ENCODE measurements at places on chromosomes 6 and 20.

DNA sequence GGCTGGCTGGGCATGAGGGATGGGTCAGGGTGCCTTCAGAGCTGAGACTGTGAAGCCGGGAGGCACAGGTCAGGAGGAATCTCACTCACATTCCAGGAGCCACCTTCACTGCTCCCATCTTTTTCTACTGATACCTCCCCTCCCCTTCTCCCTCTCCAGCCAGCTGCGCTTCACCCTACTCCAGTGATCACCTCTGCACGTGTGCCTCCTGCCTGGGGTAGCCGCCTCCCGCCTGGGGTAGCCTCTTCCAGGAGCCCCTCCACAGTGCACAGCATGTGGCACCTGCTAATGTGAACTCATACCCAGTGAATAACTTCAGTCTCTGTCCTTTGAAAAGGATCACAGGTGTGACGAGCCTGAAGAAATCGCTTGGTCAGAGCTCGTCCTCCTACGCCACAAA, 232.6 kb downstream of the TMEM242 start:
- DNase-seq: no peak

DNA sequence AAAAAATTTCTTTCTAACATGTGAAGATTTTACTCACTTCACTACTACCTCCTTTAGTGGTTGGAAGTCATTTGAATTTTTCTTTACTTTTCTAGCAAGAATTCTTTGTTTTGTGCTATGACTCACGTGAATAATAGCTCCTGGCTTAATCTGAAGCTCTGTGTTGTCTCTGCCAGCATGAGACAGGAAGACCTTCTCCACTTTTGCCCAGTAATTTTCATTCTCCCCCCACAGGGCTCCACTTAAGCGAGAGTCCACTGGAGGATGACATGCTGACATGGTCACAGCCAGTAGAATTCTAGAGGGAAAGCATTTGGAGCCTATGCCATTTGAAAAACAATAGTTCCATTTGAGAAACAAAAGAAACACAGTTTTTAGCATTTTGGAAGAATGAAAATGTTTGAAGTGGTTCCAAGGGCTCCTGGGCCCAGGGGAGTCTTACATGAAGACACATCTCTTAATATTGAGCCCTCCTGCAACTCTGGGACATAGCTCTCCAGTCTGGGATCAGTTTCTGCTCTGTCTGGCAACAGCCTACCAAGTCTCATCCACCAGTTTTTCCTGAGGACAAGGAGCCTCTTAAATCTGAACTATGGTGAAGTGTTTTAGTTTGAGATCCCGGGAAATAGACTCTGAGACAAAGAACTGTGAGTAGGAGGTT, 231.4 kb downstream of the PAX1 start:
- no peak for DNase-seq

DNA sequence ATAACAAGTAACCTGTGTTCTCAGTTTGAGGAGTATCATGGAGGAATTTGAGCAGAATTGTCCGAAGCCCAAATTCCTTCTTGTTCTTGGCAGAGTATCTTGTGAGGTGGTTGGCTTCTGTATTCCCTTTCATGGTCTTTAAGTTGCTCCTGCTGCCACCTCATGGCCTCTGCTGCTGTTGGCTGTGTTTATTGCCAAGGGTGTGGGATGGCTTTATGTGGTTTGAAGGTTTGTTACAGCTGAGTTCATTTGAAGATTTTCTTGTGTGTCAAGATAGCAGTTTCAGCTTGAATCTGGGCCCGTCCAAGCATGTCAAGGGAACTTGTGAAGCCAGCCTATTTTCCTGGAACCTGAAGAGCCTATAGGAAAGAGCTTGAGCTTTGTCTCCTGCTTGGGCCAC, 20.2 kb upstream of the TTK start:
- no peak for DNase-seq

- DNase-seq: no peak
Observed at GRCh38 chr6:5684320-5685053, 322.2 kb downstream of the NRN1 start.

DNA sequence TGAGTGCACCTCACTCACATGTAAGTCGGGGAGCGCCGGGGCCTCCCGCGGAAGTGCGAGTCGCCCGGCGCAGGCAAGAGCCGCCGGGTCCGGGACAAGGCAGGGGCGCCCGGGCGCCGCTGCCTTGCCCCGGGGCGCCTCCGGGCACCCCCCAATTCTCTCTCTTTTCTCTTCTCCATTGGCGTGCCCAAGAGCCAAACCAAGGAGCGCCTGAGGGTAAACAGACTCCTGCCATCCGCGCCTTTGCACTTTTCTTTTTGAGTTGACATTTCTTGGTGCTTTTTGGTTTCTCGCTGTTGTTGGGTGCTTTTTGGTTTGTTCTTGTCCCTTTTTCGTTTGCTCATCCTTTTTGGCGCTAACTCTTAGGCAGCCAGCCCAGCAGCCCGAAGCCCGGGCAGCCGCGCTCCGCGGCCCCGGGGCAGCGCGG, 36.8 kb downstream of the GNAS start:
- no peak for DNase-seq

GRCh38 chr6:7975764-7976146, 65.2 kb upstream of the TXNDC5 start:
- no peak for DNase-seq

GRCh38 chr6:128491610-128492206, 28.7 kb downstream of the PTPRK start:
- DNase-seq: no peak

GRCh38 chr6:138404666-138405337, 779 bp downstream of the HEBP2 start:
- DNase-seq: no peak

DNA sequence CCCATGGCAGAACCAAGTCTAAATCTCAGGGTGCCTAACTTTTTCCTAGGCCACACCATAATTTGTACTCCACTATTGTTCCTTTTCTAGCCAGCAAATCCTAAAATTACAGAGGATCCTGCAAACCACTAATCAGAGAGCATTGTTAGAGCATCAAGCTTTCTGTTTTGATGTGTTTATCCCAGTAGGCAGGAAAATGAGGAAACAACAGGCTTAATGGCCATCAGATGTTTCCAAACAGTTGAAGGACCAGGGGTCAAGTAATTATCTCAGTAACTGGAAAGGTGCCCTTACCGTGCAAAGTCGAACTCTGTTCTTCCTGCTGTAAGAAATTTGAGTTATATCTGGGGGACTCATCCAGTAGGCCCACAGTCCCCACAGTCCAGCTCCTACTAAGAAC, 58.7 kb downstream of the RALY start:
- DNase-seq: no peak

- no peak for DNase-seq
Observed at GRCh38 chr6:138592749-138593123, 93.4 kb upstream of the NHSL1 start.

- DNase-seq: no peak
Observed at GRCh38 chr6:165677091-165677490, 14.1 kb upstream of the PDE10A start.

GRCh38 chr6:125314009-125314581, 12.3 kb upstream of the HDDC2 start:
- no peak for DNase-seq

DNA sequence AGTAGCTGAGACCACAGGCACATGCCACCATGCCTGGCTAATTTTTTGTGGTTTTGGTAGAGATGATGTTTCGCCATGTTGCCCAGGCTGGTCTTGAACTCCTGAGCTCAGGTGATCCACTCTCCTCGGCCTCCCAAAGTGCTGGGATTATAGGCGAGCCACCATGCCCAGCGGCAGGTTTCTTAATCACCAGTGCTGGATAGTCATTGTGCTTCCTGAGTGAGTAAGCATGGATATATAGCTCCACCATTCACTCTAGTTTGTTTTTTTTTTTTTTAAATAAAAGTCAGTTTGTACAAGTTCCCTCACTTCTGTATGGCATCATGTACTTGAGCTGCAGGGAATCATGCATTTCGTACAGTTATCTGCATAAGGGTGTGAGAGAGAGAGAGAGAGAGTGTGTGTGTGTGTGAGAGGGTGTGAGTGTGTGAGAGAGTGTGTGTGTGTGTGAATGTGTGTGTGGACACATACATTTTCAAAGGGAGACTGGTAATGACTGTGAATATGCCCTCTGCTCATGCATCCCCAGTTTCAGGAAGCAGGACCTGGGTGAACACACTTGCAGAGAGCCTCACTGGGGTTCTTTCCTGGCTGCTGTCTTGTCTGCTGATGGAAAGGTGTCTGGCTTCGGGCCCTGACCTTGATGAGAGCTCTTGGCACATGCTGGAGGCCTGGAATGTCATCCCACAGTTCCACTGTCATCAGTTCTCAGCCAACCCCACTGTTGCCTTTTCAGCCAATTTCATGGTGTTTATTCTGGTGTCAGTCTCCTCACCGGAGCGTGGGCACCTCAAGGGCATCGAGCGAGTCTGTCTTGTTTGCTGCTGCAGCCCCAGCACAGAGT, 65.0 kb upstream of the XRN2 start:
- no peak for DNase-seq

- DNase-seq: no peak
Observed at GRCh38 chr6:166514196-166514595, 72.3 kb downstream of the RAMACL start.

DNA sequence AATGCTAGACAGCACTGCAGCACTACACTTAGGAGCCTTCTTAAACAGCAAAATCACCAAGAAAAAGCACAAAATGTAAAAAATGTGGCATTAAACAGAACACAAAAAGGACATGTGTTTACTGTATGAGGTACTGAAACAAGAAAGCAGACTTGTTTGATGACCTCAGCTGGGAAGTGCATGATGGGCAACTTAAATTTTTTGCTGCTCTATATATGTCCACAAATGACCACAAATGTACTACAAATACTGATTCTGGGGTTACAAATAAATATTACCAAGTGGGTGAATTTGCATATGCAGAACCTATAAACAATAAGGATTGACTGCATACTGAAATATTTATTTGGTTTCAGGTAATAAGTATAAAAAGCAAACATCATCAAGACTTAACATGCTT, 13.1 kb downstream of the RAB23 start:
- no peak for DNase-seq

DNA sequence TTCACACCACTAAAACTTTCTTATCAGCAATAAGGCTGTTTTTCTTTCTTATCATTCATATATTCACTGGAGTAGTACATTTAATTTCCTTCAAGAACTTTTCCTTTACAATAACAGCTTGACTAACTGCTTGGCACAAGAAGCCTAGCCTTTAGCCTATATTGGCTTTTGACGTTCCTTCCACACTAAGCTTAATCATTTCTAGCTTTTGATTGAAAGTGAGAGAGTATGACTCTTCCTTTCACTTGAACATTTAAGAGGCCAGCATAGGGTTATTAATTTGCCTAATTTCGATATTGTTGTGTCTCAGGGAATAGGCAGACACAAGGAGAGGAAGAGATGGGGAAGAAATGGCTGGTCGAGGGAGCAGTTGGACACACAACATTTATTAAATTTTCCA, 23.6 kb downstream of the THEMIS start:
- DNase-seq: no peak

GRCh38 chr6:53986165-53986720, 125.0 kb upstream of the MLIP start:
- no peak for DNase-seq

DNA sequence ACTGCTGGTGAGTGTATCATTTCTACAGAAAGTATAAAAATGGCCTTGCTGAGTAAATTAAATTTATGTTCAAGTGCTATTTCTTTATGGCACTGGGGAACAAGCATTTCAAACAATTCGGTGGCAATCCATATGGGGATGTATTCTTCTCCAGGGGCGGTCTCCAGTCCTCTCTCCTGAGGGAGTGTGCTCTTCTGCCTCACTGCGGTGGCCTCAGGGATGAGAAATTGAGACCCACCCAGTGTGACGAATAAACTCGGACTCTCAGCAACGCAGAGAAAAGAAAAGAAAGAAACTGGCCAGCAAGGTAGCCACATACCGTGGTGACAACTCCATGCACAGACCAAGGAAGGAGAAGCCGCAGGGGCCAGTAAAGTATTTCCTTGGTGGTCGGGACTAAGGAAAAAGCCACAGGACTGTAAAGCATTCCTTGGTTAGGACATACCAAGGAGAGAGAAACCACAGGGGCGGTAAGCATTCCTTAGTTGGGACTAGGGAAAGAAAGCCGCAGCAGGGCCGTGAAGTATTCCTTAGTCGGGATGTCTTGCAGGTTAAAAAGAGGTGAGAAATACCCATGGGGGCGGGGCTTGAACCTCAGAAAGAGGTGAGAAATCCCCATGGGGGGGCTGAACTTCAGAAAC, 13.6 kb upstream of the GOPC start:
- DNase-seq: no peak

DNA sequence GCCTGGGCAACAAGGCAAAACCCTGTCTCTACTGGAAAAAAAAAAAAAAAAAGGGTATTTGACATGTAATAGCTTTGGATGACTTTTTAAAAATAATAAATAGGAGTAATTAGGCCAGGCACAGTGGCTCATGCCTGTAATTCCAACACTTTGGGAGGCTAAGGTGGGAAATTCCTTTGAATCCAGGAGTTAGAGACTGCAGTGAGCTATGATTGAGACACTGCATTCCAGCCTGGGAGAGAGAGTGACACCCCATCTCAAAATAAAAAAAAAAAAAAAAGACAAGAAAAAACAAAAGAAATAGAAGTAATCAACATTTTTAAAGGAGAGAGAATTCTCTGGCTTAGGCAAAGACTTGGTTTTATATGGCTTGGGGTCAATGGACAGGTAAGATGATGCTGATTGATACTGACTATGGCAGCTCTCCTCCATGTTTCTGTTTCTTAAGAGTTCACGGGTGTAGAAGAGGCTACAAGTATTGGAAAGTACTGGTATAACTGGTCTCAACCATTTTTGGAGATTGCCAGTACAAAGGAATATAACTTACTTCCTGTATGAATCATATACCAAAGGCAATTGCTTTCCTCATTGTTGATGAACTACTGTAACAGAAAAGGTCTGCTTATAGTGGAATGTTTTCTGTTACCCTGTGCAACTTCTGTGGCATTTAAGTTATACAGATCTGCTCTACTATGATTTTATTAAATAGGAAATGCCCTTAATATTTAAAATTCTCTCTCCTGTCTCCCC, 10.1 kb downstream of the MAP3K5 start:
- DNase-seq: no peak

DNA sequence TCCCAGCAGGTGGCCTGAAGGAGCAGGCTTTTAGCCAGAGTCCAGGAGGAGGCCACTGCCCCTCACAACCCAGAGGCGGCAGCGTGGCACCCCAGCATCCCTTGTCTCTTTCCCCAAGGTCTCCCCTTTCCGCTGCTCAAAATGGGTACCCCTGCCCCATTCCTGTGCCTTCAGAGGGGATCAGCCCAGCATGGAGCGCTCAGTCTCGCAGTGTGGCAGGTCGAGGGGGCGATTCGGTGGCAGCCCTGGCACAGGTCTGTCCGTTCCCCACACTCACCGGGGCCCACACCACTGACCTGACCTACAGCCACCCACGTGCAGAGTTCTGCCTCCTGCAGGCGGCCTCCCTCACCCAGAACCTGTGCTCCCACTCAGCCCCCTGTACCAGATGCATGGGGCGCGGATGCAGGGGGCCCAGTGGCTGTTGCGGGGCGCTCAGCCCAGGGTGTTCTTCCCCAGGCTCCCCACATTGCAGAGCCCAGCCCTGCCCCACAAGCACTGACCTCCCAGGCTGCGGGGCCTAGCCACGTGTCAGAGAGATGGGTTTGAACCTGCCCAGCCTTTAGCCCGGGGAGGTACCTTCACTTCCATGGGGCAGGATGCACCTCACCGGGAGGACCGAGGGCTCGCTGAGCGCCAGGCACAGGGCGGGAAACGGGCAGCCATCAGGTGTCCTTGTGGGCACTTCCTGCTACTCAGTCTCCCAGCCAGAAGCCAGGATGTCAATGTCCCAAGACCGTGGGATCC, 41.8 kb downstream of the DSTN start:
- no peak for DNase-seq

GRCh38 chr20:8912731-8913130, 156.2 kb upstream of the PLCB4 start:
- no peak for DNase-seq

Data from stimulated activated CD8-positive, alpha-beta memory T cell treated with anti-CD3 and anti-CD28 coated beads, Interleukin-7, amount 100 ng/mL, for 1 hour (primary cell).